Amygdala (tissue), 56 donors: ENCODE measurements at places on chromosomes 11 and 22.

DNA sequence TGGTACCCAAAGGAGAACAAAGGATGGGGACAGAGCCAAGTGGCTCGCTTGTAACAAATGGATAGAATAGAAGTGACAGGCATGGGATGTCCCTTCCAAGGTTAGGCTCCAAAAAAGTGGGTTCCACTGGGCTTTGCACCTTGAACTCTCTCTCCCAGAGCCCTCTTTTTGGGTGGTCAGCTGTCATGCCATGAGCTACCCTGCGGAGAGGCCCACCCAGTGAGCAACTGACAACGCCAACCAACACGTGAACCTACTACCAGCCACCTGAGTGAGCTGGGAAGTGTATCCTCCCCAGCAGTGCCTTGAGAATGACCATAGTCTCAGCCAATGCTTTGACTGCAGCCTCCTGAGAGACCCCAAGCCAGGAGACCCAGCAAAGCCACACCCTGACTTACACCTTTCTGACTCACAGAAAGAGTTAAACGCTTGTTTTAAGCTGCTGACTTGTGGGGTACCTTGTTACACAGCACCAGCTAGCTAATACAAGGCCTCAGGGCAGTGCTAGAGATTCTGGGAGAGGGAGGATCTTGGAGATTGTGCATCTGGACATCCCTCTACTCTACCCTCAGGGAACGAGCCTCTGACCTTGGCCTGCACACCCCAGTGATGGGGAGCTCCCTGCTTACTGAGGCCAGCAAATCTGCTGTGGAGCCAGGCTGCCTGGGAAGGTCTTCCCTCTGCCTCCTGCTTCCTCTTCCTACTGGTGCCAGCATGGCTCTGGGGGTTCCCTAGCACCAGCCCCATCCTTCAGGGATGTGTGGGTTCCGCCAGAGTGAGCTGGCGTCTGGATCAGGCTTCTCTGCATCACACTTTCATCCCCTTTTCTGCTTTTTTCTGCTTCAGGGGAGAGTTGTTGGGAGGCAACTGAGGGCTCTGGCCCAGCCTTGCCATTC lies 29.1 kb upstream of the RFPL3 start:
- no peak for DNase-seq

DNA sequence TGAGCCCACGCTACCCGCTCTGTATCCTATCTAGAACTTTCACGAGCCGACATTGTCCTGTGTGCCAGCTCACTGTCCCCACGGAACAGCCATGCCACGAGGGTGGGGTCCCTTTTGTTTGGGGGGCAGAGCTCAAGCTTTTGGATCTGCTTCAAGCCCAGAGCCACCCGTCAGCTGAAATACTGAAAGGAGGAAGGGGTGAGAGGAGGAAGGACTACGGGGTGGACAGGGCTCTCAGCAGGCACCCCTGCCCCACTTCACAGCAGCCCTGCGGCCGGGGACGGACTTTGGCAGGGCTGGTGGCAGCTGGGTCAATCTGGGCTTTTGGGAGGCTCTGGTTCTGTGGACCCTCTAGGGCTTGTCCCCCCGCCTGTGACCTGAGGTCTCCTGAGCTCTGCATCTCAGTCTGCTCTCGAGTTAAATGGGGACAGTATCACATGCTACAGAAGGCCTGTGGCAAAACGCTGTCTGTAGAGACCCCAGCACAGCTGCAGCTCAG lies 30.0 kb upstream of the MUC5AC start:
- DNase-seq, result no peak

DNA sequence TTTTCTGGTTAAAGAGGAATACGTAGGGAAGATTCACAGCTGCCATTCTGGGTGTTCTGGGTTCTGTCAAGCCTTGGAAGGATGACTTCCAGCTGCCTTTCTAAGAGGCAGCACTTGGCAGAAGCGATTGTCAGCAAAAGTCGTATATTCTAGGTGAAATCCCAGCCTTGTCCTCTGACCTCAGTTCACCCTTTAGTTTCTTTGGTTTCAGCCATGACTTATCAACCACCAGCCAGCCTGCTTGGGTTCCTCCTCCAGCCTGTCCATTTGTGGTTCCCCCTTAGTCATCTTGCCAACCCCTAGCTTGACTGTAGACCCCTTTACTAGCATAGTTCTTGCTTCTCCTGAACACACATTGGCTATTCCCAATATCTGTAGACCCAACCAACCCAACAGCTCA lies 102.3 kb upstream of the CD44 start:
- no peak for DNase-seq

GRCh38 chr22:29313576-29314466 lies 1.7 kb downstream of the RASL10A start:
- no peak for DNase-seq
